ENCODE measurements at places on chromosomes 3 and 15.

DNA sequence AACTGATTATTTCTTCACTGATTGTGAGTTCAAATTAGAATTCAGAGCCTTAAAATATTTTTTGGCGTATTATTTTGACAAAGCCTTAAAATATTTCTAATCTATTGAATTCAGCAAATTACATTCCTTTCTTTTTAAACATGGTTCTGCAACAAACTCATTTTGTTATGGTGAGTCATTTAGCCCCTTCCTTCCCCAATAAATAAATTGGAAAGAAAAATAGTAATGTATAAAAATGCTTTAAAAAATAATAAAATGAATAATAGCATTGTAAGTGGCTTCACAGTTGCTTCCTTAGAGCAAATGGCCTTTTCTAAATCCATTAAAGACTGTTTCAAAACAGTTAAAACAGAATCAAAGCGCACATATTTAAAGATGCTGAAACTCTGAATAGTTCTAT is 12.1 kb downstream of the CSNK1G1 start:
- DNase-seq = no peak

- no peak for DNase-seq
These were observed 181.7 kb downstream of the FAM43A start for GRCh38 chr3:194867270-194867983.

DNA sequence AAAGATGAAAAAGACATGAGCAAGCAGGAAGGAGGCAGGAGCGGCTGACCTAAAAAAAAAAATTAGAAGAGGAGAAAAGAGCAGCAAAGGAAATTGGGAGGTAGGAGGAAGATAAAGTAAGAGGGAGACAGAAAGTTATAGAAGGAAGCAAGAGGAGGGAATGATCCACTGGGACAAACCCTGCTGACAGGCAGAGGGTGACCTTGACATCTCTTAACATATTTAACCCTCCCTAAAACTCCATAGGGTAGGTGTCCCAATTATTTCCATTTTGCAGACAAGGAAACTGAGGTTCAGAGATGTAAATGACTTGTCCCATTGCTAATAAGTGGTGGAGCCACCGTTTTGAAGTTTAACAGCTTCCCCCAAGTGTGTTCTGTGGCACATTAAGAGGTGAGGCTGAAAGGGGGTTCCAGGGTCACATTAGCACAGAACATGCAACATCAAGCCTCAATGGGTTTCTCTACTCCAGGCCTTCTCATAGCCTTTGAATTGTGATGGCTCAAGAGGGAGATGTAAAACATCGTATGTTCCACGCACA is 37.4 kb upstream of the PRICKLE2 start:
- no peak for DNase-seq

GRCh38 chr3:76311941-76312340 is 526.6 kb upstream of the ZNF717 start:
- no peak for DNase-seq

DNA sequence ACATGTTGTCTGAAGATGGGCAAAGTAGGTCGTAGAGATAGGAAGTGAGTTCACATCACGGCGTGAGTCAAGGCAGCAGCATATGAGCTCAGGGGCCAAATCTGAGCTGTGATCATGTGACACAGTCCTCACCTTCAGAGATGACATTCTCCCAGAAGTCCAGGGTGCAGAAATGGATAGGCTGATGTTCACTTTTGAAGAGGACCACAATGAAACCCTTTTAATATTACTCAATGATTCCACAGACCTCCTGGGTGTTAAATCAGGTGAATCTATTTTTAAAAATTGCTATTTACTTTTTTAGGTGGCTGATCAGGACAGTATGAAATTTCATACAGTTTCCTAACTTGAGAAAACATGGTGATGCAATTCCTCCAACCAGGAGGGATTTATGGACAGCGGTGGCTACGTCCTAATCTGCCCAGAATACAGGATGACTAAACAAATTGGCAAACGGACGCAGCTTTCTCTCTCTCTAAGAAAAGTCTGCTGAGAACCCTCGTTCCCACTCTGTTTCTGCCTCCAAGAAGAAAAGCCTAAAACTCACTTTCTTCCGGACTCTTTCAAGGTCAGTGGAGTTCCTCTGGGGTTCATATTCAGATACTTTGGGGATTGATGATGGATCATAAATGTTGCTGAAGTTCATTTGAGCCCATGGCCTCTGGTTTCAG is 34.4 kb downstream of the B3GNT5 start:
- no peak for DNase-seq

Measured in GF-D8 (cell line).